Articular chondrocyte of knee joint (primary cell): ENCODE measurements at places on chromosomes 2 and 18. TPM values are rescaled to one million over a fixed set of nuclear protein-coding genes. Genes with fewer than 3 reads are reported as not detected.

CTLA4 gene
- not detected in 2 replicates for total RNA-seq

OTOF gene
- 0.13 and 0.22 TPM in 2 replicates for total RNA-seq

SCRN3 gene
- total RNA-seq = 34.6 and 39.1 TPM in 2 replicates

DLGAP1 gene
- total RNA-seq = 14.4 and 17.4 TPM in 2 replicates

CYP27C1 gene
- 2.4 and 3.1 TPM in 2 replicates for total RNA-seq

HES6 gene
- total RNA-seq = 0.86 and 1.6 TPM in 2 replicates

SPC25 gene
- total RNA-seq = 3.7 and 4.9 TPM in 2 replicates

BBS5 gene
- total RNA-seq = 8.5 and 9.0 TPM in 2 replicates

RAD51AP2 gene
- under 0.01 TPM in 1 of 2 replicates, not detected in the other for total RNA-seq

SIX2 gene
- 35.5 and 41.8 TPM in 2 replicates for total RNA-seq

ZNF516 gene
- 14.4 and 16.3 TPM in 2 replicates for total RNA-seq
